H54 (cell line): ENCODE measurements at places on chromosomes 3 and 15.

GRCh38 chr15:75171408-75171807, 30.3 kb upstream of the C15orf39 start:
- peak; percentile 44 for DNase-seq

DNA sequence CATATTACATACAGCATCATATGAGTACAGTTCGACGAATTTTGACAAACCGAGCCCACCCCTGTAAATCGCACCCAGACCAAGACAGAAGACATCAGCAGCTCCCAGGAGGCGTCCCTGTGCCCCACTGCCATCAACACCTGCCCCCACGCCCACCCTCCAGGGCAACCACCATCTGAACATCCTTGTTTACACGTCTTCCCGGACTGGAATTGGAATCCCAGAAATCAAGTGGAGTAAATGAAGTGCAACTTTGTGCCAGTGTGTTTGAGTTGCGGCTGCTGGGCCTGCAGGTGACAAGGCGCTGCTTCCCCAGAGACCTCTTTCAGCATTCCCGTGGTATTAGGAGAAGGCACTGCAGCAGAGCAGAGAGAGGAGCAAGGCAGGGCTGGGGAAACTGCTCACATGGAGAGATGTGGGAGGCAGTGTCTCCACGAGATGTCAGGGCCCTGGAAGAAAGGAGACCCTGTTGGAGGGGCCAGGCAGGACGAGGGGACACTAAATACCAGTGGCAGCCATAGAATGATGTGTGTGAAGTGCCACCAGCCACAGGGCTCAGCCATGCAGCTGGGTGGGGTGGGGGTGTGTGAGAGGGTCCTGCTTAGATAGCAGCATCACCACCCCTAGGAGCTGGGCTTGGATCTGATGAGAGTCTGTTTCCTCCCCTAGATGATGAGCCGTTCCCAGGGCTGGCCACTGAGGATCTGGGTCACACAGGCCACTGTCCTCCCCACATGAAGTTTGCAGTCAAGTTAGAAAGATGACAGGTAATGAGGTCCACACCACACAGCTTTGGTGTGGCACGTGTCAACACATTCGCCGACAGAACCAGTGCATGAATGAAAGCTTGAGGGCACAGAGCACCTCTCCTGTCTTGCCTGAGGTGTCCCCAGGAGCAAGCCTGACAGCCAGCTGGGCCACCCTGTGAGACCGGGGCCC, 33.4 kb upstream of the PCSK6 start:
- DNase-seq: no peak

- DNase-seq: no peak
Measured at GRCh38 chr3:100953103-100953502, 40.1 kb downstream of the ABI3BP start.

DNA sequence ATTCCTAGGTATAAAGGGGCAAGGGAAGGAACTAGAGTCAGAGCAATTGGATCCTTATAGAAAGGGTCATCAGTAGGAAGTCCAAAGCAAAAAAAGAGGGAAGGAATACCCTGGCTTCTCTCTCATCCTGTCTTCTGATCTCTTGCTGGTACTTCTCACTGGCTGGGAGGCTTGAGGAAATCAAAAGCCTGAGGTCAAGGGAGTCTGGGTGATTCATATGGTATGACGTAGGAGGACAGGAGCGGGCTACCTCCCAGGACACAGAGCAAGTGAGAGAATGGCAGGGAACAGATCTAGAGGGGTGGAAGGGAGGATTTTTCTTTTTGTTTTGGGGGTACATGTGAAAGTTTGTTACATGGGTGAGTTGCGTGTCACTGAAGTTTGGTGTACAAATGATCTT, 76.0 kb downstream of the CFAP20DC start:
- DNase-seq: no peak

DNA sequence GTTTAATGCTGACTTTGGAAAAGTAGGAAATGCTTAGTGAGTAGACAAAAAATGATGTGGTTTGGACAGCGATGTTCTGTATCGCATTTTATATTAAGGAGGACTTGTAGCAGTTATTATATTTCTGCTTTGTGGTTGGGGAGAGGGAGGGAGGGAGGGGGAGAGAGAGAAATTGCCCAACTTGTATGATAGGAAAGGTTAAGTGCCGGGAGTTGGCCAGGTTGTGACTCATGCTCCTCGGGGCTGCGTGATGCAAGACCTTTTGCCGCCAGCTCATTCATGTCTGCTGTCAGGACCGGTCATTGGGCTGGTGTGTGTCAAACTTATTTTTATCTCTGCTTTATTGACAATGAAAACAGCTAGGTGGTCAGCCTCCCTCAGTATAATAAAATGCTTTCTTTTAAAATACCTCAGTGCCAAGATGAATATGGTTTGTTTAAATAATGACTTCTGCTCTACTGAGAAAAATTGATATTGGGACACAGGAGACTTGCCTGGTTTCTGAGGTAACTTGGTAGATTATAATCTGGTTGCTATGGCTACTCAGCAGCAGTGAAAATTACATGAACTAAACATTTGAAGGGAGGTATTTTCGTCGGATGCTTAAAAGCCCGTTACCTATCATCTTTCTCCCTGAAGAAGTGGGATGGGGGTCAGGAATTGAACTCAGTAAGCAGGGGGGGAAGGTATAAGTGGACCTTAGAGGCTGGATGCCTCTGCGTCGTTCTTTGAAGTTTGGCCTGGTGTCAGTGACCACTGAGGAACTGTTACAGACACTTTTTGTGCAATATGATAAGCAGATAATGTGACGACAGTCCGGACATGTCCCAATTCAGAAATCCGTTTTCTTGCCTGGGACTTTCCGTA, 90.7 kb downstream of the FNDC3B start:
- peak; percentile 67 for DNase-seq

DNA sequence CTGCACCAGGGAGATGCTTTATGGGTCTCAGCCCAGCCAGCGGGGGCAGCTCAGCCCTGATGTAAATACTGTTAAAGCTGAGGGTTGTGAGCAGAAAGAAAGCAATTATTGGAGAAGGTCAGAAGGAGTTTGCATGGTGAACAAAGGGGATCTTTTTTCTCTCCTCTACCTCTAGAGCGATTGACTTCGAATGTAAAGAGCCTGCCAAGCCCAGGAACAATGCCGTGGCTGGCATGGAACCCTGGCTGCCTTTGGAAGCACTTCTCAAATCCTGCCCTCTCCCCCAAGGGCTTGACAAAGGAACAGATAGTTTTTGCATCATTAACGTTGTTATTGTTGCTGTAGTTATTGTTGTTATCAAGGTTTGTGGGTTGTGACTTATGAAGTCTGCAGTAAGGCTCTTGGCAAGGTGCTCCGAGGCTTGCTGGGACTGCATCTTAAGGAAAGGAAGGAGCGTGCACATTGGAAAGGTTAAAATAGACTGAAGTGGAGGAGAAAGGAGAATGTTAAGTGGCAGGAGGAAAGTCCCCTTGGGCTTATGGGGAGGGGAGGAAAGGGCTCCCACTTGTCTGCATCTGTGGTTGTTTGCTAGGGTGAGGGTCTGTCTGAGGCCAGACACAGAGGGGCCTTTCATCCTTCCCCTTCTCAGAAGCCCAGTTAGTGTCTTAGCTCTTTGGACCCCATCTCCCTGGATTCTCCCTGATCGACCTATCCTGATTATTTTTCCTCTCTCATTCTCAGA, 16.7 kb downstream of the PDIA5 start:
- no peak for DNase-seq

DNA sequence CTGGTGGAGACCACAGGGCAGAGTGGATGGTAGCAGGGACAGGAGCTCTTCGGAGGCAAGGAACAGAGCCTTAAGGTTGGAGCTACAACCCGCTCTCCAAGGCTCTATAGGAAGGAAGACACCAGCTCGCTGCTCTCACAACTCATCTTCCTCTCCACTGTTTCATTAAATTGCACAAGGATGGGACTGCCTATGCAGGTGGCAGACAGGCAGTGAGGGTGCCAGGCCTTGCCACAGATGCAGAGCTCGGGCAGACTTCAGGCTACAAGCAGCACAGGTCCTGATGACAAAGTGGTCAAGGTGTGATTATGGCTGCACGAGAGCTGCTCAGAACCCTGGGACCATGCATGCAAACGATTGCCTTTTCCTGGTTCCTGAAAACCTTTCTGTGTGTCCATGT, 144.6 kb downstream of the FOXP1 start:
- DNase-seq: no peak

- no peak for DNase-seq
Measured at GRCh38 chr15:76439542-76439941, 103.0 kb downstream of the ISL2 start.

GRCh38 chr15:70053001-70053715, 44.6 kb downstream of the TLE3 start:
- DNase-seq: no peak

- no peak for DNase-seq
Measured at GRCh38 chr3:71074423-71074822, 509.1 kb downstream of the FOXP1 start.

GRCh38 chr3:56673781-56674457, 9.1 kb downstream of the TASOR start:
- no peak for DNase-seq

- DNase-seq: no peak
Measured at GRCh38 chr3:171840811-171841619, 2.1 kb upstream of the TMEM212 start.

- DNase-seq: no peak
Measured at GRCh38 chr3:14334136-14334535, 68.3 kb upstream of the SLC6A6 start.
